ENCODE measurements at places on chromosomes 2 and 18.
A peak's percentile ranks its signal among the peaks of the same experiment; 100 is the strongest.

GRCh38 chr2:80437959-80438358, 133.4 kb upstream of the LRRTM1 start:
- no peak for DNase-seq

GRCh38 chr2:239690651-239691631, 290.1 kb upstream of the HDAC4 start:
- DNase-seq, result no peak

GRCh38 chr2:32810909-32811495, 135.8 kb upstream of the LTBP1 start:
- no peak for DNase-seq

GRCh38 chr2:105255979-105256378, 14.4 kb downstream of the GPR45 start:
- no peak for DNase-seq

DNA sequence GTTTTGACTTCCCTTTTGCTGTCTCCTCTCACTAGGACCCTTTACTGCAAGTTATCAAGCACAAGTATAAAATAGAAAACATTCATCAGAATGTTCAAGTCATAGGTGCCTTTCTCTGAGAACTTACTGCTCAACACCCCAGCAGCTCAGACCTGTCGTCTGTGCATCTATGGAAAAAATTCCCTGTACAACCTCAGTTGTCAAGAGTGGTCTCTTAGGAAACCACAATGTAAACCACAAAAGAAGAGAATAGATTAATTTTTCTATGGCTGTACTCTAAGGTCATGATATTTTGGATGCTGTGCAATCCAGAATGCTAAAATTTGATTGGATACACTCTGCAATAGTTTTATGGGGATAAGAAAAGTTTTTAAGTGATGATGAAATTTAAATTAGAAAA, 84.1 kb downstream of the RBMS1 start:
- DNase-seq, result no peak

DNA sequence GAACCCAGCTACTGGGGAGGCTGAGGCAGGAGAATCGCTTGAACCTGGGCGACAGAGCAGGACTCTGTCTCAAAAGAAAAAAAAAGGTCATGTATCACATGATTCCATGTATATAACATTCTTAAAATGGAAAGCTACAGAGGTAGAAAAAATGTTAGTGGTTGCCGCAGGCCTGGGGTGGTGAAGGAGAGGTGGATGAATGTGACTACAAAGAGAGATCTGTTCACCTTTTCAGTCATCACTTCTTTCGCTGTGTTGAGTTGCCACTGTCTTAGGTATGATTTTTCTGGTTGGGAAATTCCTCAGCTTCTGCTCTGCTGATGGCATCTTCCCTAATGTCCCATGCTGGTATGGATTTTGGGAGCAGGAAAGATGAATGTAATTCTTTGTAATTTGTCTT, 5.3 kb upstream of the SNRNP27 start:
- no peak for DNase-seq

DNA sequence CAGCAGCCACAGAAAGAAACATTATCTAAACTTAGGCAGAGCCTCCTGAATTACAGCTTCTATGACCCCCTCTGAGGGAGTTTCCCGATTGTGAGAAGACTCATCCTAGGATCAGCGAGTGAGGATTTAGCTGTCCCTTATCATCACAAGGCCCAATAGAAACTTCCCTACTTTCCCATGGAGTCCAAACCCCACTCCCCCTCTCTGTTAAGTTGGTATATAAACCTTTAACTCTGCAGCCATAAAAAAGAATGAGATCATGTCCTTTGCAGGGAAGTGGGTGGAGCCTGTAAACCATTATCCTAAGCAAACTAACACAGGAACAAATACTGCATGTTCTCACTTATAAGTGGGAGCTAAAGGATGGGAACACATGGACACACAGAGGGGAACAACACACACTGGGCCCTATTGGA, 78.8 kb downstream of the MYL12B start:
- peak; percentile 55 for DNase-seq

GRCh38 chr2:178592655-178593054, 112.4 kb downstream of the PLEKHA3 start:
- DNase-seq, result no peak

- no peak for DNase-seq
These were observed 147.8 kb downstream of the UBE2E3 start for GRCh38 chr2:181128199-181128598.

DNA sequence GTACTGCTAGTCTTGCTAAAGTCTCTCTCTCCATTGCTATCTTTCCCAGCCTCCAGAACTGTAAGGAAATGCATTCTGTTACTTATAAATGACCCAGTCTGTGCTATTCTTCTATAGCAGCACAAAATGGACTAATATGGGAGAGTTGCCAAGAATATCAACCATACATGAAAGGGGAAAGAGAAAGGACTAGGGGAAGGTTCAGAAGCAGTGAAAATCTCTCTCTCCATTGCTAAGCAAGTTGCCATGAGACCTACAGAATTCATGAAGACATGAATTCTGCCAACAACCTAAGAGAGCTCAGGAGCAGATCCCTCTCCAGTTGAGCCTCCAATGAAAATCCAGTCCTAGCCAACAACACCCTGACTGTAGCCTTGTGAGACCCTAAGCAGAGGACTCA, 3.6 kb upstream of the TRABD2A start:
- no peak for DNase-seq

DNA sequence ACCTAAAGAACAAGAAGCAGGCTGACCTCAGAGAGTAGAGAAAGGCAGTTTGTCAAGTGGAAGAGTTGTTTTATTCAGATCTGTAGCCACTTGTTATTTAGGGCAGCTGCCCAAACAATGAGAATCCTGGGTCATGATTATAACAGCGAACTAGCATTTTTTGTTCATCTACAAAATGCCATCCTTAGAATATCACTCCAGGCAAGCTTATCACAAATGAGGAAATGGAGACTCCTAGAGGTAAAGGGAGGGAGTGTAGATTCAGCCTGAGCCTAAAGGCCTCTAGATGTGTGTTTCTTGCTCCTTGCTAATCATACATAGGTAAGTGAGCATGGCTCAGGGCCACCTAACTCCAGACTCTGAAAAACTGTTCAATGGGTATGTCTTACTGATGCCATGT, 126.1 kb downstream of the HNMT start:
- DNase-seq, result peak; percentile 36

- DNase-seq, result no peak
These were observed 16.5 kb upstream of the MAL start for GRCh38 chr2:95008996-95009395.

DNA sequence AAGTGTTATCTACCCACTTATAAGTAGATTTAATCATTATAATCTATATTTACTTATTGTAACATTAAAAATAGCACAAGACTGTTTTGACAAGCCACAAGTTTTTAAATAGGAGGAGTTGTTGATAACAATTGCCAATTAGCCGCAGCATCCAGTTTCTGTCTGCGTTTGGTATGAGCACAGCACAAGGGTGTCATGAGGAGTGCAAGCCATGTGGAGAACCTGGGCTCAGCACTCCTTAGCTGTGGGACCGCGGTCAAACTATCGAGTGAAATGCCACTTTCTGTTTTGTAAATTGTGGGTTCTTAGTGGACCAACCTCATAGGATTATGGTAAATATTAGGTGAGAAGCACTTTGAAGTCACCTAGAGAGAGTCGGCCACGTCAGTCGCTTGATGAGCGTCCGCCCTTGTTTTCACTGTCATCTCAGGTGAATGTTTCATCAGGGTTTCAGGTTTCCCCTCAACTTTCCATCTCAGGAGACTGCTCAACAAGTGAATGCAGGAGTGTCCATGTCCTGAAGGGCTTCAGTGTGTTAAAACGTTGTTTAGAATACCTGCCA, 294.5 kb downstream of the ZNF407 start:
- no peak for DNase-seq

DNA sequence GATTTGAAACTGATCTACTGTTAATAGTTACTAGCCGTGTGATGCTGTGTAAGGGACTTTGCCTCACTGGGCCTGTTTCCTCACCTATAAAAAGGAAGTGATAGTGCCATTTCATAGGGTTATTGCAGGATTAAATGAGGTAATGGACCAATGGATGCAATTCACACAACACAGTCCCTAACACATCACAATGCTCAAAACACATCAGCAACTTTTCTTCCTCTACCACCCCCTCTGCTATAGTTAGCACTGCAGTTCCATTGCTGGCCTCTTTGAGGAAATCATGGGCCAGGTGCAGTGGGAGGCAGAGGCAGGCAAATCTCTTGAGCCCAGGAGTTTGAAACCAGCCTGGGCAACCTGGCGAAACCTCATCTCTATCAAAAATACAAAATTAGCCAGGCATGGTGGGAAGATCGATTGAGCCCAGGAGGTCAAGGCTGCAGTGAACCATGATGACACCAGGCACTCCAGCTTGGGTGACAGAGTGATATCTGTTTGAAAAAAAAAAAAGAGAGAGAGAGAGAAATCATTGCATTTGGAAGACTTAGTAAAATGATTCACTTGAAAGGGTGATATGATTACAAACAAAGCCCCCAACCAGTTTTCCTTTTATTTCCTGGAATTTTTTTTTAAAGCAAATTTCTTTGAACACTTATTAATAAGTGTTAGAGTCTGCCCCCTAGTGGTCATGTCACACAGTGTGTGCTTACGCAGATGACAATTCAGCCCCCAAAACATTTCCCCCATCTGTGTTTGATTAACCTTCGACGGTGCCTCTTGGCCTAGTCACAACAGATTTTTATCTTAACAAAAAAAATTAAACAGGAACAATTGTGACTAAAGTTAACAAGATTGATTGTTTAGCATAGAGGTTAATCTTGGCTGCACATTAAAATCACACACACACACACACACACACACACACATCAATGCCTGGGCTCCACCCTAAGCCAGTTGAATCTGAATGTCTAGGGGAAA, 88.6 kb upstream of the BCL11A start:
- peak; percentile 35 for DNase-seq

DNA sequence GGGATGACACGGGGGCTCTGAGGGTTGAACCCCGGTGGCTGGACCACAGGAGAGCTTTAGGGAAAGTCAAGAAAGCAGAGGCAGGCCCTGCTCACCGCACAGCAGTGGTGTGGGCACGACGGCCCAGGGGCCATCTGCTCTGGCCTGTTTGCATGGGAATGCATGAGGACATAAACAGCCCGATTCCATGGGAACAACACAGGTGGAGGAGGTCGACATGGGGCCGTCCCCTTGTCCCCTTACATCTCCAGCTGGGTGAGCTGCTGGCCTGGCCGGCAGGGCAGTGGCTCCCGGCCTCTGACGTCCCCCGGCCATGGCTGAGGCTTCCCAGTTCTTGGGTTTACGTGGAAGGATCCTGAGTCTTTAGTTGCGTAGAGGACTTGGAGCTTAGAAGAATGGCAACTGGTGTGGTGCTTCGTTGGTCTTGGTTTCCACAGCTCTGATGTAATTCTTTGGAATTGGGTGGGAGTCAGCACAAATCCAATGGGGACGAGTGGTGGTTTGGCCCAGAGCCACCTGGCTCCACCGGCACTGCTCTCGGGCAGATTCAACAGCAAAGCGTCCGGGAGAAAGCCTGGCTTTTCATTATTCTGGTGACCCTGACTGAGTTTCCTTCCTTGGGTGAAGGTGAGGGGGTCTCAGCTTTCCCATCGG, 98.3 kb upstream of the HDAC4 start:
- DNase-seq, result no peak

GRCh38 chr18:45547910-45548309, 67.4 kb upstream of the SLC14A2 start:
- no peak for DNase-seq

- peak; percentile 78 for DNase-seq
These were observed 78.6 kb downstream of the SATB2 start for GRCh38 chr2:199378948-199379650.

DNA sequence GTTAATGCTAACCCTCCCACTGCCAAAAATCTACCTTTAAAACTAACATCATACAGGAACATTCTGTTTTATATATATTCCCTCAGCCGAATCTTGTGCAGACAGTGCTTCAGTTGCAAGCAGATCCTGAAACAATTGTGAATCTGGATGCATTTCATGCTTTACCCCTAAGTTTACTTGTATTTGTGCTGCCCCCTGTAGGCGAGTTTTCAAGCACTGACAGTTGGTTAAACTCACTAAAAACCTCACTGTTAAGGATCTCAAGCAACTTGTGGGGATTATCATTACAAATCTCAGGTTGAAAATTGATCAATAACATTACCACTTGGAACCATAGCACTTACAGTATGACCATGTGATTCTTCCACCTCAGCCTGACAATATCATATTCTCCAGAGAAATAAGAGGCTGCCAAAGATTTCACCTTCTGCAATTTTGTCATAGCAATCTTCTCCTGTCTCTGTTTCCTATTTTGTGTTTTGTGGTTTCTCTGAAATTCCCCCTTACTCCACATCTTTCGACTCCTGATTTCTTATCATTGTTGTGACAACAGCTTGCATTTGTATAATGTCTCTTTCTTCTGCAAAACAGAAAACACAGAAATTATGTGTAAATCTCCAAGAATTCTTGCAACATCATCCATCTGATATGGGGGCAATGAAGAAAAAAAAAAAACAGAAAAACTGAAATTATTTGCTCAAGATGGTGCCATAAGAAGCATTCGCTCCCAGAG, 354.6 kb upstream of the SETBP1 start:
- DNase-seq, result peak; percentile 55

- DNase-seq, result peak; percentile 8
These were observed 220.7 kb downstream of the CAMKMT start for GRCh38 chr2:44582363-44583008.

DNA sequence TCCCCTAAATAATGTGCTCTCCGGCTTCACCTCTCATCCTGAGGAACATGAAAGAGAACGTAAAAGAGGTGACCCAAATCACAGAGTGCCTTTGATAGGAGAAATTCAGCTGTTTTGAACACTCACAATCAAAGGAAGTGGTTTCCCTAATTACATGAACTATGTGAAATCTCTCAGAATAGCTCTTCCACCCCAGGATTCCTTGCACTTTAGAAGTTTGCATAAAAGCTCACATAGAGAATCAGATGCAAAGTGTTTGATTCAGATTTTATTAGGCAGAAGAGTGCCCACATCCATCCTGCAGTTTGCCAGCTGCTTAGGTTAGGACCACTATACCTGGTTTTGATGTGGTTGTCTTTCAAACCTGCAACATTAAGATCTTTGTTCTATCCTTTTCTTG, 61.0 kb downstream of the MAP3K20 start:
- no peak for DNase-seq

DNA sequence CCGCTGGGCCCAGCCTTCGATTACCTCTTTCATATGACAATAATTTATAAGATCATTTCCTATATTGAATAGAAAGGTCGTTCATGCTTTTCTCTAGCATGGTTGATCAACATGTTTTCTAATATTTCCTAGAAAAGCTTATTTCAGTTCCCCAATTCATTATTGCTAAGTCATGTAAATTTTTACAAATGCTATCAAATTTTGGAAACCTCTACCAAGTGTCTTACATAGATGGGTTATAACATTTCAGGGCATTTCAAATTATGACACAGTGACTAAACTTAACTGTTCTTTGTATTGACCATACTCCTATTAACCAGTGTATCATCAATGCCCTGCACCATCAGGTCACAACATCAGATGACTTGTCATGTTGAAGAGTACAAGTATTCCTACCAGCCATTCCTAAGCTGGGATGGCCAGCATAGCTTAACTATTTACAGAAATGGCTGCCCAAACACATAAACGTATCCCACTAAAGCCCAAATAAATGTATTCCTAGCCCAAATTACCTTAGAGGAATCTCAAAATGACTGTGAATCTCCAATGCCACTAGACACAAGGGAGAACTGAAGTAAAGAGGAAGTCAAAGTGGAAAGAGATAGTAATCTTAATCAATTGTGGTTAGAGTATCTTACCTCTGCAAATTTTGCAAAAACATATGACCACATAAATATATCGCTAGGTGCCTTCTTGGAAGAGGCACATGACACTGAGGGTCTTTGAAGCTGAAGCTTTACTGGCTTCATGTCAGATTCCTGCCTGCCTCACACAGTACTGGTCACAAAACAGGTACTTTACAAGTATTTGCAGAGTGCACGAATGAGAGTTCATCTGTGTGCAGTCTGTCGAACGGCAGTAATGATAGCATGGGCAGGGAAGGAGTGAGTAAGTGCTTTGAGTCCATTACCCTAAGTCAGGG, 87.3 kb upstream of the TLK1 start:
- no peak for DNase-seq
